ENCODE measurements at places on chromosomes 4 and X. TPM values are rescaled to one million over a fixed set of nuclear protein-coding genes. Genes with fewer than 3 reads are reported as not detected.

GRCh38 chr4:37546586-37546985, 139.6 kb downstream of the RELL1 start:
- H3K4me3 ChIP-seq = no peak overlapping the region
- no peak for DNase-seq
- H3K27me3 ChIP-seq = peaks cover 2% of the 10 kb centered on the region
- H3K27ac ChIP-seq = no peak overlapping the region

DNA sequence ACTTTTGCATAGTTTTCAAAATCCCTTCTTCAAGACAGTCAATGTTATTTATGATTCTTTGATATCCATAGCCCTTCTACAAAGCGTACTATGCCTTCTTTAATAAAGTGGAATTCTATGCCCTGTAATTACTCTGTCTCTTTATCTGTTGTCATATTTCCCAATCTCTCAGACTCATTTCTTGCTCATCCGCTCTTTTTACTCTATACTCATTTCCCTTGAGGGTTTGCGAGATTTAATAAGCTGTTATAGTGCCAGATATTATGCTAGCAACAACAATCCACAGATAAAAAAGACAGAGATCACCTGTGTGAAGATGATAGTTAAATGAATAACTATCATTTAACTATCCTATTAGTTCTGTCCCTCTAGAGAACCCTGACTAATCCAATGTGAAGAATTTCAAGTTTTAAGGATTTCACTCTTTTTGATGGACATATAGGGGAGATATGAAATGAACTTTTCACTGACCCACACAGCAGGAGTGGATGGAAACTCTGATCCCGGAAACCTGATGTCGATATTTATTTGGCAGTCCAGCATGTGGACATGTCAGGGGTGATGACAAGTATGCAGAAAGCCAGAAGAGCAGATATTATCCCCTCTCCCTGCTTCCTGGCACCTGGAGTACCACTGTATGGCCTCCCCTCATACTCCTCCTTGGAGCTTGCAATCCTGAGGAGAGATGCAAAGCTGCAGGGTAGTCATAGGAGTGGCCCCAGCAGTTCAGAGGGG, 49.7 kb downstream of the TMEM156 start:
- peaks cover 24% of the 10 kb centered on the region for H3K4me1 ChIP-seq
- DNase-seq = no peak
- H3K27ac ChIP-seq = no peak overlapping the region
- no peak overlapping the region for H3K4me3 ChIP-seq

The TLR3 gene
- total RNA-seq = 1.8 TPM

The AR gene
- total RNA-seq = not detected

The FHIP1A gene
- 0.45 TPM for total RNA-seq

Data from activated naive CD8-positive, alpha-beta T cell treated with anti-CD3 and anti-CD28 coated beads, Interleukin-2, amount 10 ng/mL, durations not matched to agents 7 days and 5 days (primary cell).